ENCODE measurements at places on chromosomes 16 and 17.

GRCh38 chr16:72787514-72788268 lies 260.2 kb downstream of the ZFHX3 start:
- DNase-seq, result no peak

DNA sequence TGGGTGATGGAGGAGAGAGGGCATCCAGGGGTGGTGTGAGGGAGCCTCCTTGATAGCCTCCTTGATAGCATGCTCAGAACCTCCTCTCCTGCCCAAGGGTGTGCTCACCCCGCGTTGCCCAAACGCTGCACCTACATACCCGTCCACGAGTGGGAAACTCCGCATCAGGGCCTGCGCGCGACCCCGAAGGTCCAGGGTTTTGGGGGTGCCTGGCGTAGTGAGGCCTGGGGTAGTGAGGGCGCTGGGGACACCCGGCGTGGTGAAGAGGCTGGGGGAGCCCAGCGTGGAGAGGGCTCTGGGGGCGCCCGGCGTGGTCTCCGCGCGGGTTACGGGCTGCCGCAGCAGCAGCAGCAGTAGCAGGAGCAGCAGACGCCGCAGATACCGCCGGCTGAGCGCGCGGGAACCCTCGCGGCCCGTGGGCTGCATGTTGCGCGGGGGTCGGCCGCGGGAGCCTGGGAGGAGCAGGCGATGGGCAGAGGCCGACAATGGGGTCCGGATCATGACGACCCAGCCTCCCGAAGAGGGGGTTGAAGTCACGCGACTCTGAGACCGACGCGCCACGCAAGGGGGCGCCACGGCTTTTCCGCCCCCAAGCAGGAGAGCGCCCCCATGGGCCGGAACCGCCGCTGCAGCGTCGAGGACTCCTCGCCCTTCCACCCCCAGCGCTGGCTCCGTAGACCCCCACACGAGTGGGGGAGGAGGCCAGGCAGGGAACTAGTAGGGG lies at the start of gene DPEP3:
Gene DPEP3, minus strand, starts transcription at position 545 of the 724 bp plus-strand sequence. Its CDS starts 119 bp downstream, at position 426.
- no peak for DNase-seq

- no peak for DNase-seq
These were observed 848 bp upstream of the KRT19 start for GRCh38 chr17:41528959-41529353.

DNA sequence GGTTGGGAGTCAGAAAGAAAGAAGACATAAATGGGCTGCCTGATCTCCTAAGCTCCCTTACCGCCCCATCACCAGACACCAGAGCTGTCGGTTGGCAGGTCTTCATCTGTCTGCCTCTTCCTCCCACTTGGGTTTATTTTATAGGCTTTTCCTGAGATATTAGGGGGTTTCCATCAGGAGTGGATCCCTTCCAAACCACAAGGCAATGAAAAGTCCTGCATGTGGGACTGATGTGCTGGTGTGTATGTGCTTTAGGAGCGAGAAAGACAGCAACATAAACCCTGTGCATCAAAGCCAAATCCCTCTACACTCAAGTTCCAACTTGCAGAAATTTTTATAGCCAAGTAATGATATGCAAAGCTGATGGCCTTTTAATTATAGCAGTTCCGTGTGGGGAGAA lies 389.5 kb downstream of the SLC39A11 start:
- DNase-seq, result no peak

DNA sequence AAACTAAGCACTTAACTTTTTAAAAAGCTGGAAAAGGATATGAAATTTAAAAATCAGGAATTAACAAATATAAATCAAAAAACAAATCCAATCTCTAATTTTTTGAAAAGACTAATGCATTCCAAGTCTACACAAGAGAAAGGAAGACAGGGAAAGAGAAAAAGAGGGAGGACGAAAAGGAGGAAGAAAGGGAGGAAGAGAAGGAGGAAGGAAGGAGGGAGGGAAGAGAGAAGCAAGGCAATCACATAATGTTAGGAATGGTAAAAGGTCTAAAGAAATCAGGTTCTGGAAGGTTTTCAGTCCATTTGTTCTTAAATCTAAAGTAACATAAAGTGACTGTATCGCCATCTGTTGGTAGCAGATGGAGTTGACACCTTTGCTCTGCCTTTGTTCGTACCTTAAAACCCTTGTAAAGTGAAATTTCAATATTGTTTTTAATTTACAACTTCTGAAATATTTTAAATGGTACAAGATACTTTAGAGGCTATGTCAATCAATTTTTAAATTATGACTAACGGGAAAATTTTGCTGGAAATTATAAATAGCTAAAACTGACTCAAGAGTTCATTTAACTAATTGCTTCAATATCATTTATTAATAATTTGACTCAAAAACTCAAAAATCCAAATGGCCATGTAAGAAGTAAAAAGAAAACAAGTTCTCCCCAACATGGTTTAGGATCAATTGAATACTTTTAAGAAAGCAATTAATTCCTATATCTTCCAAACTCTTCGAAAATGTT lies 20.4 kb upstream of the CDYL2 start:
- no peak for DNase-seq

DNA sequence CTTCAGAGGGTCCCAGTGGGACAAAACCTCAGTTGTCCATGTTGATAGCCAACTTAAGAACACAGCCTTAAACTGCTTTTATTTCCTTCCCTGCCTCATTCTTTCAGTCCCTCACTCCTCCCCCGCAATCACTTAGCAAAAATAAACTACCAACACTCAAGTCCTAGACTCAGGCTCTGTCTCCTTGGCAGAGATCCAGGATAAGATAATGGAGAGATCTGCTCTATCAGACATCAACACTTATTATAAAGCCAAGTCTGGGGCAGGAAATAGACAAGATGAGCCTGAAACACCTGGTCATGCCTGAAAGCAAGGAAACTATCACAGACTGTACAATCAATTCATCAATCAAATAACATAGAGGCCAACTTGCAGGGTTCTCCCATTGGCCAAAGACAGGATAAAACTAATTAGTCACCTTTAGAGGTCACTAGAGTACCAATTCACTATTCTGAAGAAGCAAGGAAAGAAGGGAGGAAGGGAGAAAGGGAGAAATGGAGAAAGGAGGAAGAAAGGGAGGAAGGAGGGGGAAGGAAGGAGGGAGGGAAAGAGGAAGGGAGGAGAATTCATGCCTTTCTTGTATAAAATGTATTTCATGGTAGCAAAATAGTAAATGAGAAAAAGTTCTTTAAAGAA lies 15.7 kb downstream of the HYDIN start:
- no peak for DNase-seq

Data from esophagus squamous epithelium (tissue), 5 donors.